ENCODE measurements at places on chromosomes 6 and 20. TPM values are rescaled to one million over a fixed set of nuclear protein-coding genes. Genes with fewer than 3 reads are reported as not detected.
A peak's percentile ranks its signal among the peaks of the same experiment; 100 is the strongest.

DNA sequence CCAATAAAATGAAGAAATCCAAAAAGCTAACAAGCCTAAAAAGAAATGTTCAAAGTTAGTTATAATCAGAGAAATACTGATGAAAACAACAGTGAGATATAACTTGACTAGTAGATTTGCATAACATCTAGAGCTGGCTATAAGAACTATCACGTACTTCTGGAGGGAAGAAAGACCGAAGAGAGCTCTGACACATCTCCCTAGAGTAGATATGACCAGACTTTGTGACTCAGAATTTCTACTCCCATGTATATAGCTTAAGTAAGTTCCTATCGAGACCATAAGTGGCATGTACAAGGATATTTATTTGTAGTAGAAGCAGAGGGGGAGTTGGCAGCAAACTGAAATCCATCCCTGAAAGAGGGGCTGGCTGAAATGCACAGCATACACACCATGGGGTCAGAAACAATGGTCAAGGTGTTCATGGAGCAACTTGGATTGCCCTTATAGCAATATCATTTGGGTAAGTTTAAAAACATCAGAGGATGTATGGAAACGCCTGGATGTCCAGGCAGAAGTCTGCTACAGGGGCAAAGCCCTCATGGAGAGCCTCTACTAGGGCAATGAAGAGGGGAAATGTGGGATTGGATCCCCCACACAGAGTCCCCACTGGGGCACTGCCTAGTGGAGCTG, 25.6 kb upstream of the IL17A start:
- H3K36me3 ChIP-seq = no peaks in the 10 kb centered on the region
- no peak for DNase-seq
- H3K27me3 ChIP-seq = peaks cover 12% of the 10 kb centered on the region
- no peaks in the 10 kb centered on the region for H3K4me1 ChIP-seq
- no peak overlapping the region for H3K4me3 ChIP-seq

The TP53TG5 gene
- not detected for total RNA-seq

DNA sequence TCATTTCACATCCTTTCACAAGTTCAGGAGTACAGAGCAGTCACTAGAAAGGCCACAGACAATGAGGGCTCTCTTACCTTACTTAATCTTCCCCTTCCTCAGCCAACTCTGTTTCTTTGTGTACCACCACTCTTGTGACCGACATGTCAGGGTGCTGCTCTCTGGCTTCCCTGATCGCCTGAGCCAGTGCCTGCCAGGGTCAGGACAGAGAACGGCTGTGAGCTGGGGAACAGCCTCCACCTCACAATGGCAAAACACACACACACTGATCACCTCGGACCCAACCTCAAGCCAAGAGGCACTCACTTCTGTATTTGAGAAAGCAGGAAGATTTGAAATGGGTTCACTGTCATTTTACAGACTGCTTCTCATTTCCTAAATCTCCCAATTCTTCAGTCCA, 30.8 kb downstream of the SMLR1 start:
- no peaks in the 10 kb centered on the region for H3K27me3 ChIP-seq
- no peak overlapping the region for H3K4me3 ChIP-seq
- H3K36me3 ChIP-seq = peaks cover 15% of the 10 kb centered on the region
- peaks cover 13% of the 10 kb centered on the region for H3K4me1 ChIP-seq

DNA sequence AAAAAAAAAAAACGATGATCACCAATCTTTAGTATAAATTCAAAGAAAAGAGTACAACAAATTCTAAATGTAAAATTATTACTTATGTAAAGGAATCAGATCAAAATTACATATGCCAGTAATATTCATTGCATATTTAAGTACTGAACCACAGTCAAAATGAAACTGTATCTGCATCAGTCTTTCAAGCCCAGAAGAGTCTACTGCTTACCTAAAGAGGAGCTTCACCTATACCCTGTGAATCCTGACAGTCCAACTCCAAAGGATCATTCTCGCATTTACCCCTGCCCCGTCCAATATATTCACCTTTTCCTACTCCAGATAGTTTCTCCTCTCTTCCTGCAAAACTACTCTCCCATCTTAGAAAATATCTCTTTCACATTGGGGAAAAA, 9.2 kb downstream of the ATG5 start:
- H3K4me1 ChIP-seq = no peaks in the 10 kb centered on the region
- H3K36me3 ChIP-seq = peaks cover 6% of the 10 kb centered on the region
- no peak for DNase-seq

DNA sequence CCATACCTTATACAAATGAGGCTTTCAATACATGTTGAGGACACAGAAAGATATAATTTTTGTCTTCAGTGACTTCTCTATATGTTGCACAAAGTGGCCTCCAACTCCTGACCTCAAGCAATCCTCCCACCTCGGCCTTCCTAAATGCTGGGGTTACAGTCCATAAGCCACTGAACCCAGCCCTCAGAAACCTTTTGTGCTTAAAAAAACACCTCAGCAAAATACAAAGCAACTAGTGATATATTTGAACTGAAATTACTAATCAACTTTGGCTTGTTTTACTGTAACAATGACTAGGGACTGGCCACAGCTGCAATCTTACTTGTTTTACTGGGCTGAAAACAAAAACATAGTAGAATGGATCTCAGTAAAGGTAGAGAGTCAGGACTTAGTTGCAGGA, 3.2 kb upstream of the ZNF184 start:
- H3K27ac ChIP-seq = no peak overlapping the region

The PNPLA1 gene
- not detected for total RNA-seq

DNA sequence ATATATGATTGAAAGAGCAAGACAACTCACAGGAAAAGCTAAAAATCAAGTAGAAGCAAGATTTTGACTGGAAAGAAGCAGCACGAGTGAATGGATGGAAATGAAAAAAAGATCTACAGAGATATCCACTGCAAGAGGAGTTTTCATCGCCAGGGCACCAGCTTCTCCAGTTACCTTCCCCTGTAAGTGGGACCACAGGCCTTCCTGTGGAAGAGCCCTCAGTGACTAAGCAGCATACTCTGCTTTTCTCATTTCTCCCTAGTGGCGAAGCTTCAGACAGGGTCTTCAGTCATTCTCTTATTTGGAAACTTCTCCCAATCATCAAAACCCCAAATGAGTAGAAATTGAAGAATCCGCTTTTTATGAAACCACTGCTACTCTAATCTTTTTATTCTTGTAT, 40.5 kb downstream of the ADGRB3 start:
- H3K36me3 ChIP-seq = peaks cover 3% of the 10 kb centered on the region
- no peak overlapping the region for H3K27ac ChIP-seq
- DNase-seq = no peak
- no peaks in the 10 kb centered on the region for H3K27me3 ChIP-seq
- H3K4me1 ChIP-seq = no peaks in the 10 kb centered on the region
- H3K4me3 ChIP-seq = no peak overlapping the region

DNA sequence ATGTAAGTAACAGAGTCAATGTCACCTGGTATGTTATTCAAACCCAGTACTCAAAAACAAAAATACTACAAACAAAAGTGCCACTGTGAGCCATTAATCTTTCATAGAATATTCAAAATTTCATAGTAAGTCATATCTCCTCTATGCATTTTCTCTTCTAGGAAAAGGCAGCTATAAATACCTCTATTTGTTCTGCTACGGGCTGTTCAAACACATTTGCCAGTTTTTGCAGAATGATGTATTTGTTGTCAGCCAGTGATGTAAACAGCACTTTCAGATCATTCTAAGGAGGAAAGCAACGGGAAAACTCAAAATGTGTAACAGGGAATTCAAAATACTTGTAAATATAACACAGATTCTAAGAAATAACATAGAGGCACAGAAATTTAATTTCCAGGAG, 388.2 kb downstream of the SYNE1 start:
- no peaks in the 10 kb centered on the region for H3K27me3 ChIP-seq
- no peak overlapping the region for H3K4me3 ChIP-seq
- peaks cover 9% of the 10 kb centered on the region for H3K36me3 ChIP-seq
- H3K27ac ChIP-seq = no peak overlapping the region

- no peaks in the 10 kb centered on the region for H3K36me3 ChIP-seq
- peak overlapping the region; percentile 35 for H3K27ac ChIP-seq
These were observed 906 bp upstream of the FOXP4 start for GRCh38 chr6:41545247-41545702.
